ENCODE measurements at places on chromosomes 5 and 9.

GRCh38 chr5:60026161-60026560 is 132.6 kb upstream of the PDE4D start:
- no peak for DNase-seq

GRCh38 chr5:22539762-22540161 is 313.4 kb downstream of the CDH12 start:
- no peak for DNase-seq

DNA sequence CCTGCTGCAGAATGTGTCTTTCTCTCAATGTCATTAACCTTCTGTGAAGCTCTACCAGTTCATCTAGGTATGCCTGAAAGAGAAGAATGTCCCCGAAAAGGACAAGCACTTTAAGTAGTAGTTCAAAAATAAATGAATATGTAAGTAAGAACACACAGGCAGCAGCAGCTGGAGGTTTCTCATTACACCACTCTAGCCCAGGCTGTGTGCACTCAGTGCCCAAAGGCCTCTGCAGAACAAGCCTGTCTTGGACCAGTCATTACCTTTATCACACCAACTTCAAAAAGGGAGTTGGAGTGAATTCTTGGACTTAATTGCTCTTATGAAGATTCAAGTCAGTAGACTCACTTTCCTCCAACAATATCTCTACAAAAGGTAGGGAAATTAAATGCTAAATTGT is 268.8 kb downstream of the MLLT3 start:
- no peak for DNase-seq

- DNase-seq = no peak
Measured at GRCh38 chr5:103793595-103794182, 231.1 kb upstream of the NUDT12 start.

- DNase-seq = no peak
Measured at GRCh38 chr9:79939819-79940218, 368.1 kb downstream of the TLE4 start.

GRCh38 chr9:120742951-120743416 is 28.7 kb upstream of the MEGF9 start:
- no peak for DNase-seq

- DNase-seq = no peak
Measured at GRCh38 chr9:110148384-110148783, 59.6 kb downstream of the C9orf152 start.

DNA sequence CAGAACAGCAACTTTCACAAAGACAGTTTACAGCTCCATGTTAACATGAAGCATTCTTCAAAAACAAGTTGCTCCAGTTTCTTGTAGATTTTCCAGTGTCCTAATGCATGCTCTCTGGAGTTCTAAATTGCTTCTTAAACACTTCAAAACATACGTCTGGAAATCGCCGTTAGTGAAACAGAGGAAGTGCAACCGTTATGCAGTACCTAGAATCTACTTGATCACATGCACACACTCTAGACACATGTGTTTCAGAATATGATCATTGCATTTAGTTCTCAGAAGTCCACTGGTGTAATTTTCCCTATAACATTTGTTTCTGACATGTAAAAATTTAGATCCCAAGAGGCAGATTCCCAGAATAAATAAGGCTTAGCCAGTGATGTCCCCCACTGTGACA is 41.1 kb upstream of the RUFY1 start:
- DNase-seq = no peak

DNA sequence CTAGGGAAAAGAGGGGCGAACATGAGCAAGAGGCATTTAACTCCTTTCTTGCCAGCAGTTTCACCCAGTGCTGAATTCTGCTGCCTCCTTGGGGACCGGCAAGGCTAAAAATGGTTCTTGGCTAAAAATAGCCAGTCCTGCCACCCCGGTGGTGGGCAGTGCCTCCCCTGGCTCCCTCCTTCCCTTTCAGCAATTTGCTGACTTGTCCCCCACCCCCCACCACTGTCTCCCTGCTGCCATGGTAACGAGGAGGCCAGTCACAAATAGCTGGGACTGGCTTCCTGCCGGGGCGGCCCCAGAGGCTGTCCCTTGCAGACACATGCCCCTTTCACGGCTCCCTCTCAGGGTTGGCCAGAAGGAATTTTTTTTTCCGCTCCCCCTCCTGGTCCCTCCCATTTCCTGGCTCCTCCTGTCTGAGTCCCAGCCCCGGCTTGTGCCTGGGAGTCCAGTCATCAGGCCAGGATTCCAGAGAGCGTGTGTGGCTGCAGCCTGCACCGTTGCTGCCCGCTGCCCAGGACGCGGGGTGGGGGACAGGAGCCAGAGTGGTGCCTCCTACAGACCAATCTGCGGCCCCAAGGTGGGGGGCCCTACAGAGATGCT is 130.3 kb downstream of the RGS3 start:
- no peak for DNase-seq

DNA sequence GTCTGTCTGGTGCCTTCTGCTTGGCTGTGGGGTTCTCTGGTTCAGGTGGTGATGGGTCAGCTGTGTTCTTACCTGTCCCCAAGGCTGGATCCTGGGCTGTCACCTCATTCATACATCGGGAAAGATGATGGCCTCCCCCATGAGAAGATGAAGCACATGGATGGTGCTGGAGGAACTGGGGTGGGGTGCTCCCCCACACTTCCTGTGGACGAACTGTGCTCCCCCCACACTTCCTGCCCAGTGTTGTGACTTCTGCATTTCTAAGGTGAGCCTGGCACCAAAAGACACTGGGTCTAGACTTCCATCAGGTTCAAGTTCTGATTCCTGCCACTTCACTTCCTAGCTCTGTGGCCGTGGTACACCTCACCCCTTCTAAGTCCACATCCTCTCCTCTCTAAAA is 4.3 kb upstream of the SURF6 start:
- no peak for DNase-seq

DNA sequence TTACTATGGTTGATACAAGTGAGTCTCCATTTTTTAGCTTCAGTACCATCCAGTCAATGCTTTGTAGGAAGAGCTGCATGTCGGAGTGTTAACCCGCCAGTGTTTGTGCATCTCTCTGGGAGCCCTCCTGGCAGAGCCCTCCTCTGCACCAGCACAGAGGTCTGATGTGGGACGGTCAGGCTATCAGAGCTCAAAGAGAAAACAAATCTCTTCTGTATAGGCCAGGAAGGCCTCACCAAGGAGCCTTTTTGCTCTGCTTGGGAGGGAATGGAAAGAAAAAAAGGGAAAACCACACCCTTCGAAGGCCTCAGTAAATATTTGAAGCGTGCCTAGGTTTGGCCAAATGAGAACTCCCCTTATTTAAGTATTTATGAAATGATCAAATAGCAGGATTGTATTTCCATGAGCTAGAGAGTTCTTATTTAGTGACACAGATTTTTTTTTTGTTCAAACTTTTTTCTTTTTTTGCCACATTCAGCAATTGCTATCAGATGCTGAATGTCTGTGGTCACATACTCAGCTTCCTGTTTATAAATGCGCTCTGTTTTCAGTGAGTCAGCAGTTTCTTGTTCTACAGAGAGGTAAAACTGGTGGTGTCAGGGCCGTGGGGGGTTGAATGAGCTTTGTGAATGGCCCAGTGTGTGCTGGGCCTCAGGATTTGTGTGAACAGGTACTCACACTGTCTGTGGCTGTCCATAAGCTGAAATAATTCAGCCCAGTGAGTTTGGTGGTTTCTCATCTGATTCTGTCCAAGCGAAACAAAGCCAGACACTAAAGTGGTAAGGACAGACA is 226.6 kb downstream of the SNX18 start:
- no peak for DNase-seq

GRCh38 chr9:83334320-83334719 is 203.9 kb downstream of the FRMD3 start:
- DNase-seq = peak; percentile 38

- no peak for DNase-seq
Measured at GRCh38 chr9:38417003-38417945, 7.0 kb downstream of the IGFBPL1 start.

DNA sequence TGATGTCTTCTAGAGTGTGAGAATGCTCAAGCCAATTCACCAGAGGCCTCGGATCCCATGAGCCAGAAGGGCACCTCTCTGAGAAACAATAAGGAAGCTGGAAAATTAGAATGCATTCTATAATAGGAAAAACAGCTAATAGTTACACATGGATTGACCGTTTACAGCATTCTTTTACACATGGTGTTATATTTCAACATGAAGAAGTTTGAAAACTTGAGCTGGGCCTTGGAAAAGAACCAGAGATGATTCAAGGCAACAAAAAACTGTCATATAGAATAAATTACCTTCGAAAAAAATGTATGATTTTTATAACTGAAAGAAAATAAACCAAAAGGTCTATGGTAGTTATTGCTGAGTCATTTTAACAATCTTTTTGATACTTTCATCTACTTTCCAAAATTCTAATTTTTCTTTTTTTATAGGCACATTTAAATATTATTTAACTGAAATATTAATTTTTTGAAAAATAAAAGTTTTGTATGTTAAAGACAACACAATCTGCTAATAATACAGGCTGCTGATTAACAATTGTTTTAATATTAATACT is 6.2 kb downstream of the SH3TC2 start:
- no peak for DNase-seq

- DNase-seq = no peak
Measured at GRCh38 chr5:61912559-61912958, 393.4 kb upstream of the KIF2A start.

DNA sequence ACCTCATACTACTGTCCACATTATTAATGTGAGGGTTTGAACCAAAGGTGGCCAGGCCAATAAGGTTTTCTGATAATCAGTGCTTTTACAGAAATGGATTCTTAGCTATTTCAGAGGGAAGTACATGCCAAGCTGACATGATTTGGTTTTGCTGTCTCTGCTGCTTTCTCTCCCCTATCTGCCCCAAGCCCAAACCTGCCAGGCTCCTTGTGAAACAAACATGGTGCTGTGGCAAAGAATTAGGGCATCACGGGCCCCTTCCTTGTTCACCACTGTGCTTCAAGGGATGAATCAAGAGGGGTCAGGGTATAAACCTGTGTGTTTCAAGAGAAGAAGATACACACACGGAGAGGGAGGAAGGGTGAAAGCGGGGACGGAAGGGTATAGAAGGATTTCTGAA is 41.3 kb upstream of the SMU1 start:
- no peak for DNase-seq

GRCh38 chr5:44640945-44641456 is 167.7 kb upstream of the MRPS30 start:
- DNase-seq = no peak

- no peak for DNase-seq
Measured at GRCh38 chr5:112626715-112627114, 111.0 kb upstream of the APC start.

- no peak for DNase-seq
Measured at GRCh38 chr5:133112026-133112660, 60.3 kb downstream of the HSPA4 start.

GRCh38 chr9:97615439-97616072 is 17.6 kb downstream of the TSTD2 start:
- DNase-seq = peak; percentile 37

DNA sequence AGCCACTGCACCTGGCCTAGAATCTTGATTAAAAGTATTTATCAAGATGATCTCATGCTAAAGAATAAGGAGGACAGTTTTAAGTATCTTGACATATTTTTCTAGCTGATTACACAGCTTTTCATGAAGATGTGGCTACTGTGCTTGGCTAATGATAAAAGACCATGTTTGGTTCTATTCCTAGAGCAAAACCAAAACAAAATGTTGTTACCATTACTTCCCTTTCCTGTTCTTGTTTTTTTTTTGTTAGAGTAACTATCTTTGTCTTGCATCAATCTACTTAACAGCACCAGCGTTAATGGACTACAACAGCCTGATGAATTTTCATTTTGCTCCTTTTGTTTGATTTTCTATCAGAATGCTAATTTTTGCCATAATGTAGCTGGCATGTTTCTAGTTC is 86.2 kb upstream of the DHFR start:
- DNase-seq = no peak
